ENCODE measurements at places on chromosomes 6 and 20.

GRCh38 chr6:79048611-79049010 is 29.4 kb downstream of the PHIP start:
- peak; percentile 58 for DNase-seq

DNA sequence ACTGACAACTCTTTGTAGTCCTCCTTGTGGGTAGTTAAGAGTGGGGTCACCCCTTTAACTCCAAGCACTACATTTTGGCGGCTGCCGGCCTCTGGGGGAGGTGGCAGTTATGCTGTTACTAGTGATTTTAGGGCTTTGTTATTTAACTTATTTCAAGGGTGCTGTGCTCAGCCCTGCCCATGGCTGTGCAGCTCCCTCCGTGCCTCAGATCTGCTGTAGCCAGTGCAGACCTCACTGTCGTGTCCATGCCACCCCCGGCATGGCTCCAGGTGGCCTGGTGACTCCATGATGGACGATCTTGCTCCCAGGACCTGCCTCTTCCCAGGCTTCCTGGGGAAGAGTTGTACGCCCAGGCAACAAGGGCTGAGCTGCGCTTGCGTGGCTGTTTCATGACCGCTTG is 15.4 kb downstream of the UQCC2 start:
- no peak for DNase-seq

GRCh38 chr20:24773168-24773567 is 175.9 kb upstream of the CST7 start:
- DNase-seq = no peak

DNA sequence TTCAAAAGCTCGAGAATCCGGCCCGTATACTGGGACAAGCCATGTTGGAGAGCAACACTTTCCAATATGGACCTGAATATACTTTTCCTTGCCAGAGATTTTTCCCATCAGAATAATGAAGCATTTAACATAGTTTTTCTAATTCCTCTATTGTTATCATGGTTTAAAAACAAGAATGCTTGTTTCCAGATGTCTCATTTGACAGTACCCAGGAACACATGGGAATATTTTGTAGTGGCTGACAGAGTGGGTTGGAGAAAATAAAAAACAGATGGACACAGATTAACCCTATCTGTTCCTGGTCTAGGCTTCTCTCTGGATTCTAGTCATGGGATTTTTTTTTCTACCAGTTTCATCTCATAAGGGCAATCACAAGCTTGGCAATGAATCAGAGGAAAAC is 164.8 kb upstream of the CEP162 start:
- DNase-seq = no peak
